ENCODE measurements at places on chromosomes 16 and 17.

- DNase-seq = peak; percentile 62
Observed at GRCh38 chr17:45640141-45640850, 143.8 kb upstream of the CRHR1 start.

DNA sequence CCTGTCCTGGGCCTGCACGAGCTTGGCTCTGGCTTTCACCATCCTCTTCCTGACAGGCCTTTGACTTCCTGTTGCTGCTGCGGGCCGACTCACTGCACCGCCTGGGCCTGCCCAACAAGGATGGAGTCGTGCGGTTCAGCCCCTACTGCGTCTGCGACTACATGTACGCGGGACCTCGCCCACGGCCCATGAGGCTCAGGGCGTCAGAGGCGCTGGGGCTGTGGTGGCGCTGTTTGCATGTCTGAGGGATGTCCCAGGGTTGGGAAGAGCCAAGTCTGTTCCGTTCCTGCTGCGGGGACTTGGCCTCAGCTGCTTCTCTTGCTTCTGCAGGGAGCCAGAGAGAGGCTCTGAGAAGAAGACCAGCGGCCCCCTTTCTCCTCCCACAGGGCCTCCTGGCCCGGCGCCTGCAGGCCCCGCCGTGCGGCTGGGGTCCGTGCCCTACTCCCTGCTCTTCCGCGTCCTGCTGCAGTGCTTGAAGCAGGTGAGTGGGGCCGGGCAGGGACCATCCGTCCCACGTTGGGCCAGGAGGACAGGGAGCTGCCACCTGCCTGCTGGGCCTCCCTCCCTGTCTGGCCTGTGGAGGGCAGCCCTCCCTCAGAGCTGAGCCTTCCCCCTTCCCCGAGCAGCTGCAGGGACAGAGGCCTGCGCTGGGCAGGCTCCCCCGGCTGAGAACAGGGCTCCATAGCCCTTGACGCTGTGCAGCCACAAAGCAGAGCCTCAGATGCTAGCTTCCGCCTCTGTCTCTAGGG, 23.8 kb downstream of the TSC2 start:
- DNase-seq = no peak

- DNase-seq = no peak
Observed at GRCh38 chr17:29836643-29837042, 93.4 kb downstream of the SSH2 start.

DNA sequence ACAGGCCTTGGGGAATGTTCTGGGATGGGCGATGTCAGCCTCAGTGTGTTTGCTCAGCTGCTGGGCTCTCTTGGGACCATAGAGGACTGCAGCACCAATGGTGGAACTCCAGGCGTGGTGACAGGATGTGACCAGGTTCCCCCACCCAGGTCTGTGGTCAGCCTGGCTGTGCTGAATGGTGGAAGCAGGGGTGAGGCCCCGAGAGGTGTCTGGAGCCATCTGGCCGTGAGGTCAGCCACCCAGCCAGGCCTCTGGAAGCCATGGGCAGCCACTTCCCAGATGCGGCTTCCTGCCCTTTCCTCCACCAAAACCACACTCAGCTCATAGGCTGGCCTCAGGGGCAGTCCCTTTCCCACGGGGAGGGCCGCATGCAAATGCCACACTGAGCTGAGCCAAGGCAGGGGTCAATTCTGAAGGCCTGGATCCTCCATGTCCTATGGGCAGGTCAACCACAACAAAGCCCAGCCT, 7.8 kb upstream of the MAPK7 start:
- no peak for DNase-seq

GRCh38 chr17:1571341-1571704, 8.7 kb upstream of the PITPNA start:
- no peak for DNase-seq

DNA sequence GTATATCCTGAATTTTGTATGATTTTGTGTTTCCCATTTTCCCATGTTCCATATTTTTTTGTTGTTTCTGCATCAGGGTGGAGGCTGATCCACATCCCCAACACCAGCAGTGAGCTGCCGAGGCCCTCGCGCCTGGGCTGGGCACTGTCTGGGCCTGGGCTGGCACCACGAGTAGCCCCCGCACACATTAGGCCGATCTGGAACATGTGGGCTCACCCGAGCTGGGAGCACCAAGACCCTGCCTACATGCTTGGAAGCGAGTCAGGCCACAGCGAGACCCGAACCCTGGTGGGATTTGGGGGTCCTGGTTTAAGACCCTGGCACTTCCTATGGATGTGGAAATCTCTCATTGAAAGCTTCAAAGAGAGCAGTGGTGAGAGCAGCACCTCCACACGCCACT, 8.5 kb downstream of the KCTD5 start:
- no peak for DNase-seq

- DNase-seq = peak; percentile 22
Observed at GRCh38 chr17:45873728-45874127, 20.6 kb upstream of the MAPT start.

DNA sequence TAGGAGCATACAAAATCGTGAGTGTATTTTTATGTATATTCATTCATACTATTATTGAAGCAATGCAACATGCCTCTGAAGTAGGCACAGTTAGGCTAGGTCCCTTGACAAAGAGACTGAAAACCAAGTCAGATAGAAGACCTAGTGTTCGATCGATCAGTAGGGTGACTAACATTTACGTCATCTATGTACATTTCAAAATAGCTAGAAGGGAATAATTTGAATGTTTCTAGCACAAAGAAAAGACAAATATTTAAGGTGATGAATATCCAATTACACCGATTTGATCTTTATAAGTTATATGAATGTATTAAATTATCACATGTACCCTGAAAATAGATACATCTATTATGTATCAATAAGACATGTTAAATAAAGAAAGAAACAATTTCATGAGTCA, 610.1 kb downstream of the TOX3 start:
- no peak for DNase-seq

GRCh38 chr17:15257258-15257788, 7.8 kb downstream of the PMP22 start:
- DNase-seq = peak; percentile 33

- DNase-seq = no peak
Observed at GRCh38 chr16:23448392-23448791, 4.6 kb downstream of the COG7 start.

GRCh38 chr17:5651348-5651747, 67.0 kb upstream of the NLRP1 start:
- DNase-seq = no peak

GRCh38 chr16:86882586-86883280, 304.4 kb downstream of the FOXL1 start:
- no peak for DNase-seq

- no peak for DNase-seq
Observed at GRCh38 chr16:71230122-71230845, at the start of gene HYDIN. HYDIN (minus strand) TSS chr16:71230722; CDS start chr16:71186895, 43,827 bp downstream.

GRCh38 chr16:81618661-81619060, 160.4 kb upstream of the PLCG2 start:
- DNase-seq = no peak

GRCh38 chr17:57946798-57947358, 8.3 kb downstream of the CUEDC1 start:
- no peak for DNase-seq

DNA sequence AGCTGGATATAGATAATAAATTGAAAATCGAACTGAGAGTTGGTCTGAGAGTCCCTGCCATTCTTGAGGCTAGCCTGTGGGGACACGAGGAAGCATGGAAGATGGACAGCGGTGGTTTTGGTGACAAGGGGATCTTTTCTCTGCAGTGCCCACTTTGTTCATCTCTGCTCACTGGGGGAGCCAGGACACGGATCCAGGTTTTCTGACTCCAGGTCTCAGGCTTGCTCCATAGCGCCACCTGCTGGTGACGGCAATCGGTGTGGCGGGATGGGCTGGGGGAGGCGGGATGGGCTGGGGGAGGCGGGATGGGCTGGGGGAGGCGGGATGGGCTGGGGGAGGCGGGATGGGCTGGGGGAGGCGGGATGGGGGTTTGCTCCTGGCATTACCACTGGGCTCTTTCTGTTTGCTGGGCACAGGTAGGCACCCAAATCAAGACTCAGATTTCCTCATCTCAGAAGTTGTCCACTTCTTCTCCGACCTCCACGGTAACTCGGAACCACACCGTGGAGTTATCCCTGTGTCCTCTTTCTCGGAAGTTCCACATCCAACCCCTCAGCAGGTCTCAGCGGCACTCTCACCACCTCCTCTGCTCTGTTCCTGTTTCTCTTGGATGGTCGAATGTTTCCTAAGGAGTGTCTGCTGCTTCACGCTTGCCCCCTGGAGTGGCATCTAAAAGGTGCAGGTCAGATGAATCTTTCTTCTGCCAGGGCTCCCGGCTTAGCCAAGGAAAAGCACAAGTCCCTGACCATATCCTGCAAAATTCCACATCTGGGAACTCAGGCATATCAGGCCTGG, 142.4 kb downstream of the CYLD start:
- DNase-seq = no peak

DNA sequence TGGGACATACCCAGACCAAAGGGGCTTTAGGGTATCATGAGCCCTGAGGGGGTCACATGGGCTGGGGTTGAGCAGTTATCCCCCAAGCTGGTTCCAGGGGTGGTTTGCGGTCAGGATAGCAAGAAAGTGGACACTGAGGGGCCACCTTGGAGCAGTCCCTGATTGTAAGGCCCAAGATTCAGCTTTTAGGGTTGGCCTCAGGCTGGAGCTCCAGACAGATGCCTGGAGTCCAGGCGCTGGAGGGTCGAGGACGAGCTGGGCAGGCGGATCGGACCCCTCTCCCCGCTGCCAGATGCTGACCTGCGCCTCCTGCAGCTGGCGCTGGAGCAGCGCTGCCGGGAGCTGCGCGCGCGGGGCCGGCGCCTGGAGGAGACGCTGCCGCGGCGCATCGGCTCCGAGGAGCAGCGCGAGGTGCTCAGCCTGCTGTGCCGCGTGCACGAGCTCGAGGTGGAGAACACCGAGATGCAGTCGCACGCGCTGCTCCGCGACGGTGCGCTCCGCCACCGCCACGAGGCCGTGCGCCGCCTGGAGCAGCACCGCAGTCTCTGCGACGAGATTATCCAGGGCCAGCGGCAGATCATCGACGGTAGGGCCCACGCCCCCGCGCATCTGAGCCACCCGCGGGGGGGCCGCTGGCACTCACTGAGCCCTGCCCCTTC, 10.0 kb downstream of the BTBD17 start:
- DNase-seq = no peak

DNA sequence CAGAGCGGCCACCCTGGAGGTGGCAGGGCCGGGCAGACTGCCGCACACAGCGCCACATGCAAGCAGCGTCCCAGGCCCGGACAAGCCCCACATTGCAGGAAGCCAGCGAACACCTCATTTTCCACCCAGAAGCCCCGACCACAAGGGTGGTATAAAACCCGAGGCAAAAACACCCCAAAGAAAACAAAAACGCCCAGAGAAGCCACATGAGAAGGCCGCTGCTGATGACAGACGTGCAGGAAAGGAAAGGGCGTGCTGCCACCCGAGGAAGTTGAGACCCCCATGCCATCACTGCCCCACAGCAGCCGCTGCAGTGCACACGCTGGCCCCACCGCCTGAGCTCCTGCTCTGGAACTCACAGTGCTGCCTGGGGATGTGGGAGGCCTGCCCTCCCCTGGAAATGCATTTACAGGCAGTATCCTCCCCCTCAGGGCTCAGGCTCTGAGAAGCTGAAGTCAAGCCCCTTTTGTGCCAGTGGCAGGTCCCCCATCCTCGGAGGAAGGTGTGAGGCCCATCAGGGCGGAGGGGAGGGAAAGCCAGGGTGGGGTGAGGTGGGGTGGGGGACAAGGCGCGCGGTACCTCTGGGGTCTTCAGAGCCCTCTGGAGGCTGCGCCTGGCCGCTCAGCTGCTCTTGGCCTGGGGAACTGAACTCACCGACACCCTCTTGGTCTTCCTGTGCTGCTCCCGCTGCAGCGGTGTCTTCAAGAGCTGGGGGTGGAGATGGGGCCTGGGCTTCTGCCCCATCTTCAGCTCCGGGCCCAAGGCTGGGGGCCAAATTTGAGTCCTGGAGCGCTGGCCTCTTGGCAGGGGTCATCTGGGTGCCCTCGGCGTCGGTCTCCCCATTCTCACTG, 62.0 kb downstream of the IL21R start:
- peak; percentile 22 for DNase-seq

GRCh38 chr17:2850991-2851390, 54.8 kb downstream of the RAP1GAP2 start:
- DNase-seq = no peak

DNA sequence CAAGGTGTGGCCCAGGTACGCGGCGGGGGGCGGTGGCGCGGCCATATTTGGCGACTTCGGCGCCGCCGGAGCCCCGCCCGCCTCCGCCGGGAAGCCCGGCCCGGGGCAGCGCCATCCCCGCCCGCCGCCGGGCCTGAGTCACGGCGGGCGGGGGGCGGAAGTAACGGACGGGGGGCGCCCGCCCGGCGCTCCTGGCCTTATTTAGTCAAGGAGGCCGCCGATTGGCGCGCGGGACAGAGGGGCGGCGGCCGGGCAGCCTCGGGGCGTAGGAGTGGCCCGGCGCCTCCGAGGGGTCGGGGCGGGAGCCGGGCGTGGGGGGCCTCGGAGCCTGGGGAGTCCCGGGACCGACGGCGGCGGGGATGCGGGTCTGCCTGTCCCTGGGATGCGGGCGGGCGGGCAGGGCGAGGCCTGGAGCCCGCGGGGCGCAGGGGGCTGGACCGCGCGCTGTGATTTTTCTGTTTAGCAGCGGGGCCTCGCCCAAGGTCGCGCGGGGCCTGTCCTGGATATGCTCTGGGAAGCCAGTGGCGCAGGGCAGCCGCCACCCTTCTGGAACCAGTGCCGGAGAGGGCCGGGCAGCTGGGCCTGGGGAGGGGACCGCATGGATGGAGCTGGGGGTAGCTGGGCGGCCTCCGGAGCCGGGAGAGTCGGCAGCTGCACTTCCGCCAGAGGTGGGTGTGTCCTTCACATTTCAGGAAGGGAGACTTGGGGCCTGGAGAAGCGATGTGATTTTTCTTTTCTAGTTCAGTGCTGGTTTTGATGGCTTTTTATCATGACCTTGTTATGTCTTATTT, 2.3 kb upstream of the ACTG1 start:
- peak; percentile 43 for DNase-seq

- no peak for DNase-seq
Observed at GRCh38 chr17:15920758-15921239, 24.1 kb upstream of the ADORA2B start.

DNA sequence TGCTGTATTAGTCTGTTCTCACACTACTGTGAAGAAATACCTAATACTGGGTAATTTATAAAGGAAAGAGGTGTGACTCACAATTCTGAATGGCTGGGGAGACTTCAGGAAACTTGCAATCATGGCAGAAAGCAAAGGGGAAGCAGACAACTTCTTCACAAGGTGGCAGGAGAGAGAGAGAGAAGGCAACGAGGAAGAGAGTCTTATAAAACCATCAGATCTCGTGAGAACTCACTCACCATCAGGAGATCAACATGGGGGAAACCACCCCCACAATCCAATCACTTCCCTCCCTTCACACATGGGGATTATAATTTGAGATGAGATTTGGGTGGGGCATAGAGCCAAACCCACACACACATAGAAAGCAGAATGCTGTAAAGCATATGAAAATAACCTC, 896.2 kb downstream of the CDH11 start:
- DNase-seq = no peak

DNA sequence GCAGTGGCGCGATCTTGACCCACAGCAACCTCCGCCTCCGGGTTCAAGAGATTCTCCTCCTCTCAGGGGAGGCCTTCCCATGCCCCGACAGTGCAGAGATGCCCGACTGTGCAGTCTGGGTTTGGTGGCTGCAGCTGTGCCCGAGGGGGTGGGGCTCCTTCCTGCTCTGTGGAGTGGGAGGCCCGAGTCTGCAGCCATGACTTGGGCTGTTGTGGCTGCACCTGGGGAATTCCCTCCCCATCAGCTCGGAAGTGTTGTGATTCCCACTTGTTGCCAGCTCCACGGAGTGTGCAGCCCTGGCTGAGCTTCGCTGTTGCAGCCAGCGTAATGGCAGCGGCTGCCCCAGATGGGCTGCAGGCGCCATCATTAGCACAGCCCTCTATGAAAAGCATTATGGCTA, 66.4 kb upstream of the SMIM36 start:
- no peak for DNase-seq

- DNase-seq = no peak
Observed at GRCh38 chr17:57900991-57901743, 51.3 kb upstream of the MRPS23 start.
